ENCODE measurements at places on chromosomes 5 and 9.

- DNase-seq = no peak
Observed at GRCh38 chr5:115431116-115431515, 113.5 kb downstream of the FEM1C start.

DNA sequence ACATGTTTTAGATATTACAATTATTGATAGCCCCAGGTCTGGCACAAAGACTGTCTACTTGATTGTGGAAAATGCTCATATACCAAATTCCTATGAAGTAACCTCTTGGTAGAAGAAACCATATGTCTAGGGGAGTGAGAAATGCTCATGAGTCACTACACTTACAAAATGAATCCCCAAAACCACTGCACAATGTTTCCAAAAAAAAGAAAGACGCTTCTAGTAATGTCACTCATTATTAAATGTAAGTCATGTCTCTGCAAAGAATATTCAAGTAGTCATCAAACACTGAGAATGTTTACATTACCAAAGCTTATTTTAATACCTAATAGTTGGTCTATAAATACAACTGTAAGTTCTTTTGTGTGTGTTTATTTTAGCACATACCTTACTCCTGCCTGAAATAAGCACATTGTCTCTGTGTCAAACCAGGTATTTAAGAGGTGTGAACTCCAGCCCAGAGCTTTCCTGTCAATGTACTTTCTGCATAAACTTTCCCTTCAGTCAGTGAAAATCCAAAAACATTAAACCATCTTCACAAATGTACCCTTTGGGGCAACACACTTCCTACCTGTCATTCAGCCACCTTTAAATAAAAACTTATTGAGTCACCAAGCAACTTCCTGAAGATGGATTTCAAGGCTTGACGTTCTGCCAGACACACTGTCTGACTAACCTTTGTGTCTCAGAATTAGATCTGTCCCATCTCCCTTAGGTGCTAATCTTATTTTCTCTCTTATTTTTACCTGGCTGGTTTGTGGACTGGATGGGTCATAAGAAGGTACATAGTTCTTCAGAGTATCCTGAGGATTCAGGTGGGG, 194.0 kb downstream of the NFIB start:
- DNase-seq = no peak

GRCh38 chr9:131799177-131799823, 59.4 kb upstream of the RAPGEF1 start:
- DNase-seq = peak; percentile 59

- DNase-seq = no peak
Observed at GRCh38 chr5:138961221-138961620, 86.1 kb upstream of the LRRTM2 start.

GRCh38 chr9:109767404-109767803, 12.6 kb upstream of the PALM2AKAP2 start:
- no peak for DNase-seq

DNA sequence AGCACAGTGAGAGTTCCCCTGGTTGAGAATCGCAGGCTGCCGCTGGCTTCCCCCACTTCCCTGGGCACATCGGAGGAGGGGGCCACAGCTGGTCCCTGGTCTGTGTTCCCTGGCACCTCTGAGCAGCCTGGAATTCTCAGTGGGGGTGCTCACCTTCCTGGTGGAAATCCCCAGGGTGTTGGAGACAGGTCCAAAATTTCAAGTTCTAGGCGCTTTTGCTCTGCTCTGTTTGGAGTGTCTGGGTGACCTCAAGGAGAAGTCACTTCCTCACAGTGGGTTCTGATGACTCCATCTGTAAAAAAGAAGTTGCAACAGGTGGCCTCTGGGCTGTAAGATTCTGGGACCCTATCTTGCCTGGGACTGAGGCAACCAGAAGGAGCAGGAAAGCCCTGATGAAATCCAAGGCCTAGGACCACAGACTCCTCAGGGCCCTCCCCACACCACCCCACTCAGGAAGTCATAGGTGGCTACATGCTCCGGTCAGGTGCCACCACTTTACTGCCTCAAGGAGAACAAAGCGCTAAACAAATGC, at the start of gene TRAF1:
Gene TRAF1, minus strand, starts transcription at position 400 of the 532 bp plus-strand sequence. CDS start 721 bp downstream, outside the sequence.
- DNase-seq = no peak

- DNase-seq = no peak
Observed at GRCh38 chr5:50301756-50302155, 139.3 kb downstream of the EMB start.
